T-helper 9 cell (primary cell): ENCODE measurements at places on chromosomes 16 and 17.
A peak's percentile ranks its signal among the peaks of the same experiment; 100 is the strongest.

- no peak for DNase-seq
Observed at GRCh38 chr16:65545413-65545956, 423.6 kb upstream of the CDH11 start.

GRCh38 chr17:33175562-33175961 is 117.5 kb downstream of the ASIC2 start:
- no peak for DNase-seq

DNA sequence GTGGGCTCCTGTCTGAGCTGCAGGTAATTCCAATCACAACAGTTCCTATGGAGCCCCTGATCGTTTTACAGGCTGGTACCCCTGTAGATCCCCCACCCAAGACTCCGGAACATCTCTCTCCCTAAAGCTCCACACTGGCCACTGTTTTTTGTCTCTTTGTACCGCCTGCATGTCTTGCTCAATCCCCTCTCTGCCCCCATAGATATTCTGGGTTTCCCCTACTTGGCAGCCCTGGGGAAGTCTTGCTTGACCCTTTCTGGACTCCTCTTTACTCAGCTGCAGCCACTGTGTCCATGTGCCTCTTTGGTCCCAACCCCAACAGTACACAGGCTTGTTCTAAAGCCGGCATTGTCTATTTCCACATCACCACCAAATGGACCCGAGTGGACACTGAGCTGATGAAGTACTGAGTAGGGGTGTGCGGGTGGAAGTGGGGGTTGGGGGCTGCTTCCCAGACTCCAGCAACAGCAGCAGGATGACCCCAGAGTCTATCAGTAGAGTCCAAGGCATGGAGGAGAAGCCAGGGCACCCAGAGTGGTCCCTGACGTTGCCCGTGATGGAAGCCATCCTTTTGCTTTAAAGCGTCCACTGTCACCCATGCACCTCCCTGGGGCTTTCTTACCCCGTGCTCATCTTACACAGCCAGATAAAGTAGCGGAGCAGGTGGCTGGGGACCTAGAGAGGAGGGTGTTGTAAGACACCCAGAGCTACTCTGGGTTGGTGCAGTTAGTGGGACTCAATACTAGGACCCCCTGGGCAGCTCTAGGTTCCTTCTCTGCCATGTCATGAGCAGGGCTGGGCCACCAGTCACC is 6.4 kb downstream of the CD300LB start:
- no peak for DNase-seq

GRCh38 chr16:85370881-85371651 is 242.1 kb upstream of the GSE1 start:
- DNase-seq = no peak

GRCh38 chr16:70520612-70521297 is 2.6 kb downstream of the COG4 start:
- DNase-seq = no peak

DNA sequence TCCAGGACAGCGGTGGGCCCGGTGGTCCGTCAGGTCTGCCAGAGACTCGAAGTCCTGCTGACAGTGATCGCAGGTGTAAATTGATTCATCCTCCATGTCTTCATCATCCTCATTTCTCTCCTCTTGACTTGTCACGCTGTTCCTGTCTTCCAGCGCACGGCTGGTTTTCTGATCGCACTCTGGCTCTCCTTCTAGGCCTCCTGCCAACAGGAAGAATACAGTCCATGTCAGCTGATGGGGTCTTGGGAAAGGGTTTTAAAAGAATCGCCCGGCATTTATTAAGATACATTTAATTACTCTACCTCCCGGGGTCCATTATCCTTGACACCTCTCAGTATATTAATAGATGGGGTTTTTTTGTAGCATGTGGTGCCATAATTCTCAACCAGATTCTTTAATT is 125.1 kb downstream of the ZNF423 start:
- DNase-seq = no peak

GRCh38 chr17:78415821-78416711 is 37.6 kb downstream of the PGS1 start:
- DNase-seq = no peak

DNA sequence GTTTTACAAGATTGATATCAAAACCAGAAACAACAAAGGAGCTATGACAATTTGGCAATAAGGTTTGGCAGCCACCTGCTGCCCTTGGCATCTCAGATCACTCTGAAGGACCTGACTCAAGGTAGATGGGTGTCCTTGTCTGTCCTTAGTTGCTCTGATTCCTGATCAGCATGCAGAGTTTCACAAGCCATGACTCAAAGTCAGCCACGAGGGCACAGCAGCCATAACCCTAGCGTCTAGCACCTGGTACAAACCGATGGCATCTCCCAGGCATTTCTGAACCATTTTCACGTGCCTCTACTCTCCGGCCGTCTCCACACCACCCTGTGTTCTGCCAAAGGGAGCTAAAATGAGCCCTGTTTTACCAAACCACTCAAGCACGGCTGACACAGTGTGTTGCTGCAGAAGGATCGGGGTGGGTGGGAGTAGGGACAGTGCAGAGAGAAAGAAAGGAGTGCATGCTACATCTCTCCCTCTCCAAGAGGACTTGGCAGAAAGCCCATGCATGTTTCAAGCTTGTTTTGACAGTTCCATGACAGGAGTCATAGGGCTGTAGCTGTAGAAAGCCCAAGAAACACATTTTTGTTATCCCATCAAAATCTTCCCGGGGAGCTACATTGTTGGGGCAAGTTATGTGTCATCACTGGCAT is 297.3 kb downstream of the ABCC12 start:
- no peak for DNase-seq

GRCh38 chr16:81567987-81568748 is 123.6 kb downstream of the CMIP start:
- DNase-seq = no peak

DNA sequence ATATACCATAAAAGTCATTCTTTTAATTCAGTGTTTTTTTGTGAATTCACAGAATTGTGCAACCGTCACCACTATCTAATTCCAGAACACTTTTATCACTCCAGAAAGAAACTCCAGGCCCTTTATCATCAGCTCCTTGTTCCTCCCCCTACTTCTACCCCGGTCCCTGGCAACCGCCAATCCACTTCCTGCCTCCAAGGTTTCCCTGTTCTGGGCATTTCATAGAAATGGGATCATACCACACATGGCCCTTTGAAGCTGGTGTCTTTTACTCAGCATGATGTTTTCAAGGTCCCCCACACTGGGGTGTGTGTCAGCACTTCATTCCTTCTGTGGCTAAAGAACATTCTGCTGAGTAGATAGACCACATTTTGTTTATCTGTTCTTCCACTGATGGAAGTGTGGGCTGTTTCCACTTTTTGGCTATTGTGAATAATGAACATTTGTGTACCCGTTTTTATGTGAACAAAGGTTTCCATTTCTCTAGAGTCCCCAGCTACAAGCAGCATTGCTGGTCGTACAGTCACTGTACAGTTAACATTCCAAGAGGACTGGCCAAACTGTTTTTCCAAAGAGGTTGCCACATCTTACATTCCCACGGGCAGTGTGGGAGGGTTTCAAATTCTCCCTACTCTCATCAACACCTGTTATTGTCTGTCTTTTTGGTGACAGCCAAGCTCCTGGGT is 75.8 kb upstream of the ZNF469 start:
- no peak for DNase-seq

GRCh38 chr17:19275457-19276127 is 38.4 kb downstream of the EPN2 start:
- DNase-seq = no peak

DNA sequence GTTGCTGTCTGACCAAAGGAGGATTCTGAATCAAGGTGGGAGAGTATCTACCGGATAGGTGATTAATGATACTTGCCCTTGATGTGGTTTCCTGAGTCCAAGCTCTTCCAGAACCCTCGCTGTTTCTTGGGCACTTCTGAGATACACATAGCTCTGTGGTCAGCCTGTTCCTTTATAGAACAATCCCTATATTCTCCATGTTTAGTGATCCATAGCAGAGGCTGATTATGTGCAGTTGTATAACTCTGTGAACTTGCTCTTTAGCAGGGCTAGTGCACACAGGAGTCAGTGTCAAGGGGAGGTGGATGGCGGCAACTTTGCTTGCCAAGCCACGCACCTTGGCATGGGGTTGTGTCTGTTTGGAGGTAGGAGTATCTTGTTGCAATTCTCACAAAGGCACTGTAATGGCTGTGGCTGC is 36.1 kb downstream of the ARL4D start:
- no peak for DNase-seq

GRCh38 chr17:81518113-81518784 is 5.7 kb upstream of the ACTG1 start:
- DNase-seq = no peak

DNA sequence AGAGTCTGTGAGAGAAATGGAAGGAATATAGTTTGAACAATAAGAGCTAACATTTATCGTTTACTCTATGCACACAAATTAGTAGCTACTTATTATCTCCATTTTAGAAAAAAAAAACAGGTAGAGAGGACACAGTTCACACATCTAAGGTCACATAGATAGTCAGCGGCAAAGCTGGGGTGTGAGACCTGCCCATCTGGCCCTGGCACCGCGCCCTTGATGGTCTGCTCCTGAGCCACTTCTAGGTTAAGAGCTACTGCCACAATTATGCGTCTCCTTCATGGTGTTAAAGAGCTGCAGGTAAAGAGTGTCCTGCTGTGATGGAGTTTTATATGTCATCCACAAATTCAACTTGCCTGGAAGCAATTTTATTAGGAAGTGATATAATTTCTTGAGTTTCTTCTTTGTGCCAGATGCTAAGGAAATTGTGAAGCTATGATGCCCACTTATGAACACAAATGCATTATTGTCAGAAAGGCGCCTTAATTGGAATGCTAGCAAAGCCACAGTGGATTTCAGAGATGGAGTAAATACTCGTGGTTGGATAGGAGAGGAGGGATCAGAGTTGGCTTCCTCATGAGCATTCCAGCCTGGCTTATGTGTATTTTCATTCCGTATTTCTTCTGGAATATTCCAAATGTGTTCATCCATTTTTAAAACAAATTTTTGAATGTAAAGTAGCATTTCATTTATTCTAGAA is 21.3 kb upstream of the MFSD6L start:
- no peak for DNase-seq

DNA sequence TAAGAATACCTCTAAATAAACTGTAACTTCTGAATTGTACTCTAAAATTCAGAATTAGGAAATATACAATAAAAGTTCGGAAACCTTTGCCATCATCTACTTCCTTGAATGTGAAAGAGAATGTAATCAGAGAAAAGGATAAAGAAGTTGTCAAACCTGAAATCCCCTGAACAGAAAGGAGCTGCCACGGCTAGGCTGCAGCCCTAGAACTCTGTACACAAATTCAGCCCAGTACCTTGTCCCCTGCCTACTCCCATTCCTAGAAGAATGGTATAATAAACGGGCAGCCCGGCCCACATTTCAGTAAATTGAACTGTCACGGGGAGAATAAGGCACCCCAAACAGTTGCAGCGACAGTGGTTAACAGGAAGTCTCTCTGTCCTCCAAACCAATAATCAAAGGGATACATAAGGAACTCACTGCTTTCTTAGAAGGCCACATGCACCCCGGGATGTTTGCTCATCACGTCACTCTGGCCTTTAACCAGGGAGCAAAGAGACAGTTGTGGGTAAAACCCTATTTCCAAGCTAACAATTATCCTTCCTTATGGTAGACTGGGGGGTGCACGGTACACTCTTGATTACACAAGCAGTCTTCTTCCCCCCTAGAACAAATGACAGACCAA is 24.3 kb upstream of the RFFL start:
- peak; percentile 7 for DNase-seq

DNA sequence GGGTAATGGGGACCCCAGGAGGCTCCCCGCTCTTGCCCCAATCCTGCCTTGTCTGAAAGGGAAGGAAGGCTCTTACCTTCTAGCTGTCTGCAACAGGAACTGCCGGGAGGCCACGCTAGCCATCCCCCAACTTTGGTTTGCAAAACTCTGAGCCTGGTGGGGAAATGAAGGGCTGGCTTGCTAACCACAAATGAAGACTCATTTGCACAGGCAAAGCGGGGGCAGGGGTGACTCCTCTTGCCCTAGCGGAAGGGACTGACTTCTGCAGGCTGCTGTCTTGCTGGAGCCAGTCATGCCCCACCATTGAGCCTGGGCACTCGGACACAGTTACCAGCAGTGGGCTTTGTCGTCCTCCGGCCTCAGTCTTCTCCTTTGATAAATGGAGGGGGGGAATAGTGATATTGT is 52.6 kb downstream of the PLCG2 start:
- DNase-seq = no peak

DNA sequence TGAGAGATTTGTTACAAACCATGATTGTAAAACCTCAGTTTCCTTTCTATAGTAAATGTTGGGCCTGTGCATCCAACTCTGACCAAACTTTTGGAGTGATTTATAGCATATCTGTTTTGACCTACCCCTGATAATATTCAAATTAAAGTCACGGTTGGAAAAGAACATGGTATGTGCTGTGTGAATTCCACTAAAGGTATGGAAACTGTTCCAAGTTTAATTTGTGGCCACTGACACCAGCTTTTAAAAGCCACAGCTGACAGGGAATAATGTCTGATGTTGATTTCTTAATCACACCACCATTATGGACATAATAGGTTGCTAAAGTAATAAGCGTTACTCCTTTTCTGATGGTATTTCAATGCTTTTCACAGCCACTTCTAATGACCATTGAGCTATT is 1215.9 kb downstream of the CDH8 start:
- no peak for DNase-seq

- DNase-seq = no peak
Observed at GRCh38 chr16:67394155-67395104, 1.1 kb upstream of the TPPP3 start.

DNA sequence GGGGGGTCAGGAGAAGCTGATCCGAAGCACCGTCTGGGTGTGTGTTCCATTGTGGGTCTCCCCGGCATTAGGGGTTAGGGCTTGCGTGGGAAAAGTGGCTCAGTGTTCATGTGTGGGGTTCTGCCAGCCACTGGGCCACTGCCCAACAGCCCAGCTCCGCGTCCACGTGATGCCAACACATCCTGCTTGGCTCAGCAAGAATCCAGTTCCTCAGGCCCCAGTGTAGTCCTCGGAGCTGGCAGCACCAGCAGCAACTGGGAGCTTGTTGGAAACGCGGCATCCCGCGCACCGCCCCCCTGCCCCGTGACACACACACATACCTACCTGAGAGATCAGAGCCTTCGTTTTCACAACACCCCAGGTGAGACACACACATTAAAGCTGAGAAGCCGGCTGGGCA is 18.9 kb downstream of the LGALS9 start:
- DNase-seq = no peak

- no peak for DNase-seq
Observed at GRCh38 chr17:45258981-45259380, 2.9 kb downstream of the SPATA32 start.
